ENCODE measurements at places on chromosomes 1 and 21. TPM values are rescaled to one million over a fixed set of nuclear protein-coding genes. Genes with fewer than 3 reads are reported as not detected.
A peak's percentile ranks its signal among the peaks of the same experiment; 100 is the strongest.

- H3K36me3 ChIP-seq: no peaks in the 10 kb centered on the region
- no peak for DNase-seq
- no peak overlapping the region for H3K27ac ChIP-seq
- H3K4me3 ChIP-seq: no peak overlapping the region
- H3K4me1 ChIP-seq: no peaks in the 10 kb centered on the region
Measured at GRCh38 chr21:45768011-45768739, 124.7 kb downstream of the PCBP3 start.

GRCh38 chr1:167984886-167985489, 48.1 kb upstream of the MPC2 start:
- H3K4me1 ChIP-seq: no peaks in the 10 kb centered on the region
- DNase-seq: no peak
- H3K27me3 ChIP-seq: no peaks in the 10 kb centered on the region
- no peak overlapping the region for H3K4me3 ChIP-seq
- no peak overlapping the region for H3K27ac ChIP-seq
- peaks cover 38% of the 10 kb centered on the region for H3K36me3 ChIP-seq

DNA sequence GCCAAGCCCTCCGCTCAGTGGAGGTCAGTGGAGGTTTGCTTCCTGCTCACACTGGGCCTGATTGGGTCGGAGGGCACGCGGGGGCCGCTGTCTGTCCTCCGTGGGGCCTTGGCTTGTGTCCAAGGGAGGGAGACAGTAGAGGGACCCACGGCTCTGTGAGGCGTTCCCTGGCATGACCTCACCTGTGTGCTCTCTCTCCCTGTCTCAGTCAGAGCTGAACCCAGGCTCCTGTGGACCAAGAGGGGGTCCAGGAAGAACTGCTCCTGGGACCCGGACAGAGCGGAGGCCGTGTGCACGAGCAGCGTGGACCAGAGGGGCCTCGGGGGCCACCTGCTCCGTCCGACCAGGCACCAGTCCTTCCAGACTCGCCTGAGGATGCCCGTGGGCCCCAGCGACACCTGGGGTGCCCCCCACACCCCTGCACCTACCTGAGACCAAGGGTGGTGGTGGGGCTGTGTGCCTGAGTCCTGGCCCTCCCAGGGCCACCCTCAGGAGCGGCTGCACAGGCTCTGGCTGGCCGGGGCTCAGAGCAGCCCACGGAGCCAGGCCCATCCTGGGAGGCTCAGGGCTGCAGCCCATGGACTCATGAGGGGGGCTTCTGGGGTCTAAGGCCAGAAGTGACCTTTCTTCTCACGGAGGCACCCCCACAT, 13.3 kb upstream of the TTLL10 start:
- no peak overlapping the region for H3K4me3 ChIP-seq
- DNase-seq: no peak
- no peaks in the 10 kb centered on the region for H3K27me3 ChIP-seq
- no peaks in the 10 kb centered on the region for H3K36me3 ChIP-seq
- H3K27ac ChIP-seq: no peak overlapping the region
- H3K4me1 ChIP-seq: peaks cover 18% of the 10 kb centered on the region

- DNase-seq: no peak
- no peak overlapping the region for H3K4me3 ChIP-seq
- H3K4me1 ChIP-seq: no peaks in the 10 kb centered on the region
- H3K27ac ChIP-seq: no peak overlapping the region
- H3K27me3 ChIP-seq: no peaks in the 10 kb centered on the region
Measured at GRCh38 chr1:29641921-29642320, 405.6 kb downstream of the PTPRU start.

ARHGAP30 gene
- total RNA-seq: 59.6 TPM

SLC27A3 gene
- 4.4 TPM for total RNA-seq

GRCh38 chr21:33433425-33434114, 30.4 kb downstream of the IFNGR2 start:
- no peak for DNase-seq
- peaks cover 53% of the 10 kb centered on the region for H3K36me3 ChIP-seq
- no peaks in the 10 kb centered on the region for H3K27me3 ChIP-seq
- H3K27ac ChIP-seq: no peak overlapping the region

- no peak overlapping the region for H3K27ac ChIP-seq
- H3K4me3 ChIP-seq: no peak overlapping the region
- H3K4me1 ChIP-seq: peaks cover 18% of the 10 kb centered on the region
- peaks cover 11% of the 10 kb centered on the region for H3K36me3 ChIP-seq
Measured at GRCh38 chr1:28035420-28035819, 53.0 kb downstream of the EYA3 start.

- no peaks in the 10 kb centered on the region for H3K27me3 ChIP-seq
- no peak for DNase-seq
- H3K4me1 ChIP-seq: no peaks in the 10 kb centered on the region
- no peaks in the 10 kb centered on the region for H3K36me3 ChIP-seq
- no peak overlapping the region for H3K4me3 ChIP-seq
- no peak overlapping the region for H3K27ac ChIP-seq
Measured at GRCh38 chr1:246066573-246066972, 440.5 kb downstream of the SMYD3 start.

- H3K4me1 ChIP-seq: no peaks in the 10 kb centered on the region
- peak; percentile 85 for DNase-seq
- no peak overlapping the region for H3K4me3 ChIP-seq
- no peaks in the 10 kb centered on the region for H3K36me3 ChIP-seq
Measured at GRCh38 chr21:35840197-35840799, 220.0 kb downstream of the SETD4 start.

DNA sequence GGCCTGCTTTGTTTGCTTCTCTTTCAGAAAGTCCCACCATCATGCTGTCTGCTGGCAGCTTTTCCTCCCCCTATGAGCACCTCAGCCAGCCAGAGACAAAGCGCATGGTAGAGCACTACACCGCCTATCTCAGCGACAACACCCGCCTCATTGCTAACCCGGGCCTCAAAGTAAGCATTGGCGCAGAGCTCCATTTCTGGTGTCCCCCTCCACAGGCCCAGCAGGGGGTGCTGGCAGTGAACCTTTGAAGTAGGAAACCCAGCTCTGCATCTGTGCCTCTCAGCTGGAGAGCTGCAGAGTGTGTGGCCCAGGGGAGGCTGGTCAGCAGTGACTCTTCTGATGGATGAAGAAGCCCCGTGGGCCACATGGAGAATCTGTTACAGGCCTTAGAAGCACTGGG, 81.2 kb upstream of the RAVER2 start:
- H3K4me3 ChIP-seq: no peak overlapping the region
- H3K27me3 ChIP-seq: no peaks in the 10 kb centered on the region
- no peaks in the 10 kb centered on the region for H3K4me1 ChIP-seq
- no peak overlapping the region for H3K27ac ChIP-seq
- H3K36me3 ChIP-seq: no peaks in the 10 kb centered on the region

AGMAT gene
- total RNA-seq: 3.3 TPM

DNA sequence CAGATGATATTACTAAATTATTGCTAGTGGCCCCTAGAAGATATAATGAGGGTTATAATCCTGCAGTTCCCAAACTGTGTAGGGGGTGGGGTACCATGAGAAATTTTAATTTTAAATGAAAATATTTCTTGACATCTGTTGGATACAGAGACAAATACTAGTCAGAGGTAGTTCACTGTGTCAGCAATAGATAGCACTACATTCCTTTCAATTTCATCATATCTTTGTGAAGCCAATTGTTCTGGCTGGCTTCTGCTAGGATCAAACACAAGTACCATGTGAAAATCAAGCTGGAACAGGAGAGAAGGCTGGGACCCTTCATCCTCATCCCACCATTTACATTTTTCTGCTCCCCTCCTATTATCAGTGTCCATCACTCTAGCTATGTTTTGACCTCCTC, 208.1 kb downstream of the USH2A start:
- no peaks in the 10 kb centered on the region for H3K4me1 ChIP-seq
- no peak overlapping the region for H3K27ac ChIP-seq
- H3K36me3 ChIP-seq: no peaks in the 10 kb centered on the region
- DNase-seq: no peak
- no peaks in the 10 kb centered on the region for H3K27me3 ChIP-seq

DNA sequence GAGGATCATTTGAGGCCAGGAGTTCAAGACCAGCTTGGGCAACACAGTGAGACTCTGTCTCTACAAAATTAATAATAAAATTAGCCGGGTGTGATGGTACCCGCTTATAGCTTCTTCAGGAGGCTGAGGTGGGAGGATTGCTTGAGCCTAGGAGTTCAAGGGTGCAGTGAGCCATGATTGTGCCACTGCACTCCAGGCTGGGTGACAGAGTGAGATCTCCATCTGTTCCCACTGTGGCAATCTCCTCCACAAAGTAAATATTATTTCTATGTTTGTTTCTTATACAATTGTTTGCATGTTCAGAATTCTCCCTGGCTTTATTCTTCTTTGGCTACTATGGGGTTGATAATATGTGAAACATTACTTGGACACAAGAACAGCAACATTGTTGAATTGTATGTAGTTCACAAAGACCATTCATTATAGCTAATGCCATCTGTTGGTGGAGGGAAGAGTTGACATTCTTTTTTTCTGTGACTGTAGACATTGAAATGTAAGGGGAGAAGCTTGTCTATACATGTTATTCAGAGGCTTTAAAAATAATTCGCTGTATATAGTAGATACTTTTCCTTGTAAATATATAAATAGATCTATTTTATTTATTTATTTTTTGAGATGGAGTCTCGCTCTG, 47.8 kb upstream of the SRSF10 start:
- H3K36me3 ChIP-seq: no peaks in the 10 kb centered on the region
- no peaks in the 10 kb centered on the region for H3K4me1 ChIP-seq
- peak; percentile 78 for DNase-seq
- H3K27ac ChIP-seq: no peak overlapping the region

- H3K27ac ChIP-seq: no peak overlapping the region
- H3K36me3 ChIP-seq: no peaks in the 10 kb centered on the region
- H3K4me3 ChIP-seq: no peak overlapping the region
- H3K4me1 ChIP-seq: peaks cover 2% of the 10 kb centered on the region
- DNase-seq: no peak
Measured at GRCh38 chr1:60948486-60948885, 133.9 kb upstream of the NFIA start.

SH2D5 gene
- 0.07 TPM for total RNA-seq

DNA sequence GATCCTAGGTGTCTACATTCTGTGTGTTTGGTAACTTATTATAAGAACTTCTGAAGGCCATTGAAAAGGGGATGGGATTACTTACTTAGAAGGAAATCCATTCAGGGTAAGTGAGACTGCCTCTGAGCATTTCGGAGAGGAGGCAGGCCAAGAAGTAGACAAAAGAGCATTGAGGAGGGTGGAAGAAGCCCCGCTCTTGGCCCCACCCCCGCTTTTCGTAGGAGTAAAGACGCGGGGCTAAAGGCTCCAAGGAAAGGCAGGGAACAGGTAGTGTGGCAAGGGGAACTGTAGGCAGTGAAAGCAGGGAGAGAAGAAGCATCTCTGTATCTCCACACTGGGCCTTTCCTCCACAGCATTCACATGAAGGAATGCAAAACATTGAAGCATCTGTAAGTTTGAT, 51.8 kb upstream of the GRIK1 start:
- H3K4me3 ChIP-seq: no peak overlapping the region
- H3K27me3 ChIP-seq: no peaks in the 10 kb centered on the region
- H3K36me3 ChIP-seq: no peaks in the 10 kb centered on the region
- H3K27ac ChIP-seq: no peak overlapping the region
- DNase-seq: no peak

DNA sequence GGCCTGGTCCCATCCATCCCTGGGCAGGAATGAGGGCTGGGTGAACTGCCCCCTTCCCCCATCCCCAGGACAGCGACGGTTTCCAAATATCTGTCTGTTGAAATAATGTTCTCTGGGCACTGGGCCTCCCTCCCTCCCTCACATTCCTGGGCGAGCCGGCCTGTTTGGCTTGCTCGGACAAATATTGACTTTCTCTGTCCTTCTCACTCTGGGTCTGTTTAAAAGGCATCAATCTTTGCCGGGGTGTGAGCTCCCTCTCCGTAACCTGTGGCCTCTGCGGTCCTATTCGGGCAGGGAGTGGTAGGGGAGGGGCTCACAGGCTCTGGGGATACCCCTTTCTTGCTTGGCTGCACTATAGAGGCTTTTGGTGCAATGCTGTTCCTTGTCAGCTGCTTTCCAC, 40.2 kb downstream of the FOXD2 start:
- H3K27me3 ChIP-seq: no peaks in the 10 kb centered on the region
- H3K4me1 ChIP-seq: no peaks in the 10 kb centered on the region
- H3K36me3 ChIP-seq: no peaks in the 10 kb centered on the region
- H3K27ac ChIP-seq: no peak overlapping the region
- no peak overlapping the region for H3K4me3 ChIP-seq
- no peak for DNase-seq

- no peaks in the 10 kb centered on the region for H3K36me3 ChIP-seq
- DNase-seq: no peak
- no peak overlapping the region for H3K27ac ChIP-seq
- H3K27me3 ChIP-seq: no peaks in the 10 kb centered on the region
- peaks cover 16% of the 10 kb centered on the region for H3K4me1 ChIP-seq
- H3K4me3 ChIP-seq: no peak overlapping the region
Measured at GRCh38 chr1:41802532-41803501, 115.9 kb downstream of the HIVEP3 start.

GRCh38 chr1:2115702-2116341, 65.6 kb downstream of the PRKCZ start:
- no peaks in the 10 kb centered on the region for H3K27me3 ChIP-seq
- H3K36me3 ChIP-seq: no peaks in the 10 kb centered on the region
- no peaks in the 10 kb centered on the region for H3K4me1 ChIP-seq
- H3K27ac ChIP-seq: no peak overlapping the region
- DNase-seq: no peak
- H3K4me3 ChIP-seq: no peak overlapping the region

DNA sequence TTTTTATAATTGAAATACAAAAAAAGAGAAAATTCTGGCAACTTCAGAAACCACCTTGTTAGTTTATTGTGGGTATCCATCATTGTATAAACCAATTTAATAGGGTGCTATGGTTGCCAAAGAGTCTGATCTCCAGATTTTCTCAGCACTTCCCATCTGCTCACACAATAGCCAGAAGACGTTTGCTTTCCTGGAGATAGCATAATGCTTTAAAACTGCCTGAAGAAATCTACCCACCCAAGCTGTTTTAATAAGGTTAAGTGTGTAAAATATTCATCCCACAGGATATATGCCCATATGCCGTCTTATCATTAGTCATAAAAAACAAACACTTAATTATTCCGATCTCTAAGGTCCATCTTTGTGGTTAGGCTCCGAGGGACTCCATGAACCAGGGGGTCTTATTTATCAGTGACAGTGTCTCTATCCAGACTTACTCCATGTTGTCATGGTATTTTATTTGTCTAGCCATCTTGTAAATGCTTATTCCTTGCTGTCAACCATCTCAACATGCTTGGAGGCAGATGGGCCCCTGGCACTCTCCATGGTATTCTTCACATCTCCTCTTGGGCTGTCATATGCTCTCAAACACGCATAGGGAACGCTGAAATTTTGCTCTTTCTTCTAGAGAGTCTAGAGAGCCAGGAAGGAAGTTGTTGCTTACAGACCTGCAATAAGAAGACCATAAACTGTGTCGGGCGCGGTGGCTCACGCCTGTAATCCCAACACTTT, 58.5 kb downstream of the MAP10 start:
- H3K27me3 ChIP-seq: 0 out of 2 replicates have a peak, but pooled peaks cover 4% of the 10 kb centered on the region
- no peak overlapping the region for H3K4me3 ChIP-seq
- no peaks in the 10 kb centered on the region for H3K36me3 ChIP-seq
- no peaks in the 10 kb centered on the region for H3K4me1 ChIP-seq
- no peak for DNase-seq

FNDC10 gene
- not detected for total RNA-seq

LCE1A gene
- total RNA-seq: not detected

CYP2J2 gene
- not detected for total RNA-seq

ZSWIM5 gene
- total RNA-seq: 0.04 TPM
